NT2/D1 (cell line): ENCODE measurements at places on chromosomes 1 and 21.

DNA sequence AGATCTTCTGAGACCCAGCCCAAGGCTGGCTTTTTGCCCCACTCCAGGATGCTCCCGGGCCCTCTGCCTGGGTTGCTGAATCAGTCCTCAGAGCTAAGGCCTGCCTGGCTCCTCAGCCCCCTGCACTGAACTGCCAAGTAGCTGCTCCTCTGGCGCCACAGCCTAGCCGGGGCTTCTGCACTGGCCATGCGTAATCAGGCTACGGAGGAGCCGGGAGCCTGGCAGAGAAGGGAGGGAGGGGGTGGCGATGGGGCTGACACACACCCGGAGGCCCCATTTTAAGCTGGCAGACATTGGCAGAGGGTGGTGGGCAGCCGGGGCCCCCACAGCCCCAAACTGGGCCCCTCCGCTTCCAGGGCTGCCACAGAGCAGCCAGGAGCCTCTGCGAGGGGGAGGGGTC, 38.7 kb downstream of the ALPL start:
- DNase-seq, result no peak

DNA sequence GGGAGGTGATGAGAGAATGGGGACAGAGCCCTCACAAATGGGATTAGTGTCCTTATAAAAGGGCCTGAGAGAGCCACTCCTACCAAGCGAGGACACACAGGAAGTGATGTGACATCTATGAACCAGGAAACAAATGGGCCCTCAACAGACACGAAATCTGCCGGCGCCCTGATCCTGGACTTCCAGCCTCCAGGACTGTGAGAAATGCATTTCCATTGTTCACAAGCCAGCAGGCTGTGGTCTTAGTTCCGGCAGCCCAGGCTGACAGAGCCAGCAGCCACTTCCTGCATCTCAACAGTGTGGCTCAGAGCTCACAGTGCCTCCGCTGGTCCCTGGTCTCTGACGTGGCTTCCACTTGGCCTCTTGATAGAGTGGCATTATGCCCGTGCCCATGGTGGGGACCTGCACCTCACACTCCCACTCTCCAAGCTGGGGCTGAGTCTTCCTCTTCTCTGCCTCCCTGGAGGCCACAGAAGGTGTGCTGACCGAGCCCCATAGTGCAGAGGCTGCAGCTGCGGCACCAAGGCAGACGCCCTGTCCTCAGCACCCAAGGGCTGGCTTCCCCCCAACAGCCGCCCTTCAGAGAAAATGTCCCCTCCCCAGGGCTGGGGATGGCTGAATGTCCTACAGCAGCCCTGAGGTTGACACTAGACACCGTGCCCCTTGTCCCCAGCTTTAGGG, 44.9 kb downstream of the ACOT7 start:
- no peak for DNase-seq

GRCh38 chr1:184661801-184662200, 92.9 kb downstream of the EDEM3 start:
- no peak for DNase-seq

DNA sequence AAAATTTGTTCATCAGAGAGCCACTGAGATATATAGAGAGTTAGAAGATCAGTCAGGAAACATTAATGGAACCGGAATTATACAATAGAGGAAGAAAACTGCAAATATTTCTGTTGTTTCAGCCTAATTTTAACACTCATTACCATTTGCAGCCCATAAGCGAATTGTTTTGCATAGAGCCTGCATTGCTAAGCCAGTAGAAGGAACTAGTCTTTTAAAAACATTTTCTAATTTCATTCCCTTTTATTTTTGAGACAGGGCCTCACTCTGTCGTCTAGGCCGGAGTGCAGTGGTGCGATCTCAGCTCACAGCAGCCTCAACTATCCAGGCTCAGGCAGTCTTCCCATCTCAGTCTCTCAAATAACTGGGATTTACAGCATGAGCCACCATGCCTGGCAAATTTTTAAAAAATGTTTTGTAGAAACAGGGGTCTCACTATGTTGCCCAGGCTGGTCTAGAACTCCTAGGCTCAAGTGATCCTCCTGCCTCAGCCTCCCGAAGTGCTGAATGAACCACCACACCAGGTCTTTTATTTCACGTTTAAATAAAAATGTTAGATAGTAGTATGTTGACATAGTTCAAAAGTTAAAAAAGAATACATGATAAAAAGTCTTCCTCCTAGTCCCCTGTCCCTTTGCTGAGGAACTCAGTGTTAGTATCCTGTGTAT, 25.3 kb downstream of the MPZL1 start:
- DNase-seq, result no peak

- no peak for DNase-seq
Observed at GRCh38 chr21:44838951-44839350, 21.1 kb upstream of the SUMO3 start.

DNA sequence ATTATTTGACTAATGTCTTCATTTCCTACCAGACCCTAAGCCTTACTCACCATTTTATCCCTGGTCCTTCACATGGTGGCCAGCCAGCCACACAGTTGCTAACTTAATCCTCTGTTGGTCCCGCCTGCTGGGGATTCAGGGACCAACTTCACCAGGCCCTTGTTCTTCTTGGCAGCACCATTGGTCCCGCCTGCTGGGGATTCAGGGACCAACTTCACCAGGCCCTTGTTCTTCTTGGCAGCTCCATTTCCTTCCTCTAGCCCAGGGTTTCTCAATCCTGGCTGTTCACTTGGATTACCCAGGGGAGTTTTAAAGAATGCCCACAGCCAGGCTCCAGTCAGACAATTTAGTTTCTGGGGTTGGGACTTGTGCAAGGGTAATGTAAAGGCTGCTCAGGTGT, 233.1 kb upstream of the CSF3R start:
- DNase-seq, result no peak

DNA sequence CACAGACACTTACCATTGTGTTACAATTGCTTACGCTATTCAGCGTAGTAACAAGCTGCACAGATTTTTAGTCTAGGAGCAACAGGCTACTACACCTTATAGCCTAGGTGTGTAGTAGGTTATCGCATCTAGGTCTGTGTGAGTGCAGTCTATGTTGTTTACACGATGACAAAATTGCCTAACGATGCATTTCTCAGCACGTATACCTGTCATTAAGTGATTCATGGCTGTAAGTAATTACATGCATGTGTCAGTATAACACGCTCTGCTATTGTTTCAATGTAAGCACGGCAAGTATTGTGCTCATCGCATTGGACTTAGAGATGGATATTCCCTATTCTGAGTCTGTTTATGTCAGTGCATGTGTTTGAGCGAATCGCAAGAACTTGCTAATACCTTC, 15.7 kb upstream of the ZBTB18 start:
- no peak for DNase-seq

- no peak for DNase-seq
Observed at GRCh38 chr1:155809088-155809487, 47.9 kb downstream of the GON4L start.

DNA sequence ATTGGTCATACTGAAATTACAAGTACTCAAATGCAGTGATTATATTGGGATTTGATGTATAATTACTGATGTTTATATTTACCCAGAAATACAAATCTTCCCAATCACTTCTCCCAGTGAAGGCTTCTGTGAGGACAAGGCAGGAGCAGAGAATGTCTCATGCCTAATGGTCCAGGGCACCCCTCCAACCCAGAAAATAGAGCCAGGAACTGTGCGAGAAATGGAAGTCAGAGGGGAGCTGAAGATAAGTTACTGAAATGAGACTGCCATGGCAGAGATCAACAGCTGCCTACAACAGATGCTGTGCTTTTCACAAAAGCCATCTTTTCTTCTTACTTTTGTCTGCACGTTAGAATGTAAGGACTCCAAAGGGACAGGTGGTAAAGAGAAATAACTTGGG, 171.2 kb downstream of the TTLL7 start:
- no peak for DNase-seq

- no peak for DNase-seq
Observed at GRCh38 chr1:240739754-240740153, 127.8 kb upstream of the GREM2 start.

DNA sequence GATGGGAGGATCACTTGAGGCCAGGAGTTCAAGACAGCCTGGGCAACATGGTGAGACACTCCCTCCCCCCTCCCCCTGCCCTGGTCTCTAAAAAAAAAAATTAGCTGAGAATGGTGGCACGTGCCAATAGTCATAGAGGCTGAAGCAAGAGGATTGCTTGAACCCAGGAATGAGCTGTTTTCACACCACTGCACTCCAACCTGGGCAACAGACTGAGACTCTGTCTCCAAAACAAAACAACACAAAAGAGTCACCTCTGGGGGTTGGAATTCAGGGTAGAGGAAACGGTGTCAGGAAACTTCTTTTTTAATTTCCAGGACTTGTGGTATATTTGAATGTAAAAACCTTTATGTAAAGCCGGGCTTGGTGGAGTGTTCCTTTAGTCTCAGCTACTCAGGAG, 43.2 kb downstream of the RHOU start:
- DNase-seq, result no peak

DNA sequence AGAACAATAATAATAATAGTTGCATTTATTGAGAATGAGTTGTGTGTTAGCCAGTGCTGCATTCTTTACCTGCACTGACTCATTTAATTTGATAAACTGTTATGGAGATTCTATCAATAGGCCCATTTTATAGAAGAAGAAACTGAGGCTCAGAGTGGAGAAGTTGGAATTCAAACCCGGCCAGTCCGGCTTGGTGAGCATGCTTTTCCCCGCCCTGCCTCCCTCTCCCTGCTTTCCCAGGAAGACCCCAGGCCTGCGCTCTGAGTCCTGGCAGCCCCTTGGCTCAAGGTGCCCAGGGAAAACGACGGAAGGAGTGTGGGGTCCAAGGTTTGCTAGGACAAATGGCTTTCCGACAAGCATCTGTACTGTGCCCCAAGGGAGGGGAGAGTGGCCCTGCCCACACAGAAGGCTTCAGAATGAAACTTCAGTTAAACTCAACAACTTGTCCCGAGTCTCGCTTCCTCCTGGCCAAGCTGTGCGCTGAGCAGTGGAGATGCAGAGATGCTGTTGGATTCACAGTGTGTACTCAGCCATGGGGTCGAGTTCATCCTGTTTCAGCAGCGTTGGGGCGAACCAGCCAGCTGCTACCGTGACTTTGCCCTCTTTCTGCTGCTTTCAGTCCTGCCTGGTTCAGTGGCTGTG, 23.3 kb upstream of the PADI6 start:
- no peak for DNase-seq

DNA sequence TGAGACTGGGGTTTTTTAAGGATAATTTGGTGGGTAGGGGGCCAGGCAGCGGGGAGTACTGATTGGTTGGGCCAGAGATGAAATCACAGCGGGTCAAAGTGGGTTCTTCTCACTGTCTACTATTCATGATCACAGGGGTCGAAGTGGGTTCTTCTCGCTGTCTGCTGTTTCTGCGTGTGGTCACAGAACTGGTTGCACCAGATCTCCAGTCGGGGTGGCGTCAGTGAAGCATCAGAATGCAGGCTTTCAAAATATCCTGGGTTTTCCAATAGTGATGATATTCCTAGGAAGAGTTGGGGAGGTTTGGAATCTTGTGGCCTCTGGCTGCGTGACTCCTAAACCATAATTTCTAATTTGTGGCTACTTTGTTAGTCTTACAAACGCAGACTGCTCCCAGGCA, 45.1 kb downstream of the TRPM2 start:
- DNase-seq, result no peak

GRCh38 chr1:234555390-234556024, 54.5 kb downstream of the IRF2BP2 start:
- no peak for DNase-seq

GRCh38 chr1:44368471-44369151, 13.6 kb upstream of the ERI3 start:
- peak; percentile 88 for DNase-seq

DNA sequence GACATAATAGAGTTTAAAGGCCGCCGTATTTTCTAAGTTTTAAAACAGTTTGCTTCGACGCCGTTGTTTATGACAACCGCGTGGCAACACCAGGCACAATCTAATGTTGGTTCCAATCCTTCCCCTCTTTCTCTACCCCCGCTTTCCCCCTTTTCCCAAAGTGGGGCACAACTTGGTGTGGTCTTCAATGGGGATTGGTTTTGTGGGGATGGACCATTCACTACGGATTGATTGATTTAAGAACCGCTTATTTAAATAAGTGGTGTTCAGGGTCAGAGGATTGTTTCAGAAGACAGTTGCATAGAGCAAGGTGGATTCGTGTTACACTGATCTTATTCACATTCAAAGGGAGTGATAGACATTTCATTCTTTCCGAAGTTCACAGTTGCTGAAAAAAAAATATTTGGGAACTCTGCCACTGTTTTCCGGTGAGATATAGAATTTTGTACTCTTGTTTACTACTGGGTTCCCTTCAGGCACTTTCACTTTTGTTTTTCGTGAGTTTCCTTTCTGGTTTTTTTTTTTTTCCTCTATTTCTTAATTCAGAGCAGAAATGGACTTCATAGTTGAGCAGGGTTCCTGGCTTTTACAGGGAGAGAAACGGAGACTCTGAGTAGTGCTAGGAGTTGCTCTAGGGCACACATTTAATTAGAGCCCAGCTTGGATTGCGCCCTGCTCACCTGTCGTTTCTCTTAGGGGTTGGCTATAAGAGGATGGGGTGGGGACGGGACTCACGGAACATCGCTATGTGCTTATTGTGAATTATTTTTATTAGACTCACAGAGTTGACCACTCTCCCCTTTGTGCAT, 79.6 kb upstream of the AK4 start:
- no peak for DNase-seq

DNA sequence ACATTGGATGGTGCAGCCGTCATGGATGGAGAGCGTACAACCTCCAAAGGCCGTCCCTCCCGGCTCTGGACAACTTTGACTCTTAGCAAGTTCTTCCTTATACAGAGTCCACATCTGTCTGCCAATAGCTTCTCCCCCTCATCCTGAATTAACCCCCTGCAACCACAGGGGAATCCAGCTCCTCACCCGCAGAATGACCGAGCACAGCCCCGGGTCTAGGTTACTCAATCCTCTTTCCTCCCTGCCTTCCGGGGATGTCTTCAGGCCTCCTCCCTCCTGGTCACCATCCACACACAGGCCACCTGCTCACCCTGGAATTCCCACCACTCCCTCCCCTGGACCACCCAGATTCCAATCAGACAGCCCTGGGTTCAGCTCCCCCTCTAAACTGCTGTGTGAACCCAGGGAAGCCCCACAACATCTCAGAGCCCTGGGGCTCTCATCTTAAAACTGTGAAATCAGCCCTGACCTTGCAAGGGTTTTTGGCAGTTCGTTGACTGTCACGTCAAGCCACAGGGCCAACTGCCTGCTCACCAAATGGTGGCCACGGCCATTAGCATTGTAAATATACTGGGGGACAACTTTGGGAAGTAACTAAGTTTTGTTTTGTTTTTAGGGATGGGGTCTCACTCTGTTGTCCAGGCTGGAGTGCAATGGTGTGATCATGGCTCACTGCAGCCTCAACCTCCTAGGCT, 54.2 kb downstream of the HSPG2 start:
- DNase-seq, result no peak

DNA sequence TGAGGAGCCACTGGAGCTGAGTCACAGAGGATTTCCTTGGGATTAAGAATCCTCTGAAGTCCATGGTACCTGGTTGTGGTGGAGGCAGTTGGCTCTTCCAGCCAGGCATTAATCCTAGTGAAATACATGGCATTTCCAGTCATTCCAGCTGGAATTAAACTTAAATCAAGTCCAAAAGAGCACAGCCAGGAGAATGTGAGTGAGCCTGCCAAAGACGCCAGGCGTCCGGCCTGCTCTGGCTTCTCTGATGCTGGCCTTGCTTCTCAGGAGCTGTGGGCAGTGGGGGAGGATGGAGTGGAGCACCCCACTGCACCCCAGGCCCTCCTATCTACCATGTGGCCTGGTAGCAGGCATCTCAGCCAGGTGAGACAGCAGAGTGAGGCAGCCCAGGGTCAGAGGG, 23.4 kb upstream of the TENT5C start:
- no peak for DNase-seq

- DNase-seq, result peak; percentile 92
Observed at GRCh38 chr1:151060007-151060656, at the start of gene MLLT11. Gene MLLT11 (plus strand): TSS chr1:151060397. CDS start chr1:151067225, 6,828 bp downstream.
